ENCODE measurements at places on chromosomes 16 and 17.

DNA sequence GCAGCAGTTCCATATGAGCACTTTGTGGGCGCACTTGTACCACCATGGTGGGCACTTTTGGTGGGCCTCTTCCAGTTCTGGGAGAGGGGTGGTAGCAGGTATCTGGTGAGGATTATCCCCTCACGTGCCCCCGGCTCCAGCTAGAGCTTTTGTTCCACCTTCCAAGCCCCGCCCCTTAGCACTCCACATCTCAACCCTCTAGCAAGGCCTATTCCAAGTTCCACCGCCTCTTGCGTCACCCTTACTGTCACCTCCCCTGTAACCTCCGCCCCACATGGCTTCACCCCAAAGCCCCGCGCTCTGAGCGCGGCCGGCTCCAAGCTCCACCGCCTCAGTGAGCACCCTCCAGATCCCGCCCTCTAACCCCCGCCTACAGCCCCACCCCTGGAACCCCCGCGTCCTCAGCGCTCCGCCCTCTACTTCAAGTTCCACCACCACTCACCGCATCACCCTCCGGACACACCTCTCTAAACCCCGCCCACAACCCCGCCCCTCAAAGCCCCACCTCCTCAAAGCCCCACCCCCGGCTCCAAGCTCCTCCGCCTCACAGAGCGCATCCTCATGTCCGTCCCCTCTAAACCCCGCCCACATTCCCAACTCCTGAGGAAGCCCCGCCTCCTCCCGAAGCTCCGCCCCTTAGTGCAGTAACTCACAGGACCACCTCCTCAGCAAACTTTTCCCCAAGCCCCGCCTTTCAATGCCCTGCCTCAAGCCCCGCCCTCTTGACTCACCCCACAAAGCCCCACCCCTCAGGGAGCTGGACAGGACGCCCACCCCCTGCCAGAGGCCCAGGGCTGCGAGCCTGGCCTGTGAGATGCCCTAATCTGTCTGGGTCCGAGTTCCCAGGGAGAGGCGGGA is 11.1 kb downstream of the SCN4A start:
- peak; percentile 59 for DNase-seq

GRCh38 chr16:75764154-75764768 is 38.0 kb upstream of the CPHXL start:
- DNase-seq = no peak

DNA sequence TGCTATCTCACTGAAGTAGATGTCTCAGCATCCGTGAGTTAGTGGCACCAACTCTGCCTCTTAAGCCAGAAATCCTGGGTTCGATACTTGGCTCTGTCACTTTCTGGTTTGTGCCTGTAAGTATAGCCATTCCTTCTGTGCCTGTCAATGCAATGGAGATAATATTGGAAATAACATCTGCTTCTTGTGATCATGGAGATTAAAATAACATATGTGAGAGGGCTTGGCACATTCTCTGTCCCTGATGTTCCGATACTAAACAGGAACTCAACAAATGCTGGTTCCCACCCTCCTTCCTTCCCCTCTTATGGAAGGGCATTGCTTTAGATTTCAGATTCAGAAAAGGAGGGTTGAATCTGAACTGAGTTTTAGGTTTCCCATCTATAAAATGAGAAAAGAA is 39.8 kb downstream of the TBX4 start:
- DNase-seq = no peak

DNA sequence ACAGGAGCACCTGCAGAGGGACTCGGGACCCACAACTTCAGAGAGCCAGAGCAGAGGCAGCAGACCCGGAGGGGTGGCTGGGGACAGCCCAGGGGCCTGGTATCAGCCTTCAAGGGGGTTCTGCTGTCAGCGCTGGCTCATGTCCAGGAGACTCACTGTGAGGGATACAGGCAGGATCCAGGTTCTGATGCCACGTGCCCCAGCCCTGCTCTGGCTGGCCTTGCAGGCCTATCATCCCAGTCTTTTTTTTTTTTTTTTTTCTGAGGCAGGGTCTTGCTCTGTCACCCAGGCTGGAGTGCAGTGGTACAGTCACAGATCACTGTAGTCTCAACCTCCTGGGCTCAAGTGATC is 9.0 kb upstream of the MTSS2 start:
- no peak for DNase-seq

DNA sequence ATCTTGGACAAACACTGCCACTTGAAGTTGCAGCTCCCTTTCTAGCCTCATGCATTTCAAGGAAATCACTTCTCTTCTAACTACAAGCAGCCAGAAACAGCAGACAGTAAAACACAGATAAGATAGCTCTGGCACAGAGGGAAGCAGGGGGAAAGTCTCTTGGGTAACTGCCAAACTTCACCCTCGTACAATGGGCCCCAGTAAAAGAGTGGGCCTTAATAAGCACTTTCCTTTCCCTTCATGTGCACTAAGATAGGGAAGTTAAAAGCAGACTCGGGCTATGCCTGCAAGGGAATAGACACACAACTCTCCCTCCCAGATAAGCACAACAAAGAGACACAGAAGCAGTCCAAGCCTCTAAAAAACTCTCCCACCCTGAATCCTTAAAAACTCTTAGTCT is 4.2 kb upstream of the KRTAP4-5 start:
- no peak for DNase-seq

GRCh38 chr17:48769009-48769675 is 40.6 kb upstream of the HOXB13 start:
- DNase-seq = no peak

DNA sequence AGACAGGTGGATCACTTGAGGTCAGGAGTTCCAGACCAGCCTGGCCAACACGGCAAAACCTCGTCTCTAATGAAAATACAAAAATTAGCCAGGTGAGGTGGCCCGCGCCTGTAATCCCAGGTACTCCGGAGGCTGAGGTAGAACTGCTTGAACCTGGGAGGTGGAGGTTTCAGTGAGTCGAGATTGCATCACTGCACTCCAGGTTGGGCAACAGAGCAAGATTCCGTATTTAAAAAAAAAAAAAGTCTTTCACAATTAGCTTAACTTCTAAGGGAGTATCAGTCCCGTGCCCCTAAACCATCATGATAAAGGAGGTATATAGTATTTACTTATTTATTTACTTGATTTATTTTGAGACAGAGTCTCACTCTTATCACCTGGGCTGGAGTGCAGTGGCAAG is 3.4 kb upstream of the MEFV start:
- no peak for DNase-seq

GRCh38 chr17:6786618-6787017 is 10.6 kb downstream of the FBXO39 start:
- no peak for DNase-seq

GRCh38 chr16:76676356-76676755 is 399.2 kb downstream of the CNTNAP4 start:
- no peak for DNase-seq

GRCh38 chr16:57643910-57644309 is 15.5 kb downstream of the ADGRG1 start:
- DNase-seq = no peak

GRCh38 chr17:59897090-59897489 is 4.2 kb downstream of the RPS6KB1 start:
- DNase-seq = no peak

DNA sequence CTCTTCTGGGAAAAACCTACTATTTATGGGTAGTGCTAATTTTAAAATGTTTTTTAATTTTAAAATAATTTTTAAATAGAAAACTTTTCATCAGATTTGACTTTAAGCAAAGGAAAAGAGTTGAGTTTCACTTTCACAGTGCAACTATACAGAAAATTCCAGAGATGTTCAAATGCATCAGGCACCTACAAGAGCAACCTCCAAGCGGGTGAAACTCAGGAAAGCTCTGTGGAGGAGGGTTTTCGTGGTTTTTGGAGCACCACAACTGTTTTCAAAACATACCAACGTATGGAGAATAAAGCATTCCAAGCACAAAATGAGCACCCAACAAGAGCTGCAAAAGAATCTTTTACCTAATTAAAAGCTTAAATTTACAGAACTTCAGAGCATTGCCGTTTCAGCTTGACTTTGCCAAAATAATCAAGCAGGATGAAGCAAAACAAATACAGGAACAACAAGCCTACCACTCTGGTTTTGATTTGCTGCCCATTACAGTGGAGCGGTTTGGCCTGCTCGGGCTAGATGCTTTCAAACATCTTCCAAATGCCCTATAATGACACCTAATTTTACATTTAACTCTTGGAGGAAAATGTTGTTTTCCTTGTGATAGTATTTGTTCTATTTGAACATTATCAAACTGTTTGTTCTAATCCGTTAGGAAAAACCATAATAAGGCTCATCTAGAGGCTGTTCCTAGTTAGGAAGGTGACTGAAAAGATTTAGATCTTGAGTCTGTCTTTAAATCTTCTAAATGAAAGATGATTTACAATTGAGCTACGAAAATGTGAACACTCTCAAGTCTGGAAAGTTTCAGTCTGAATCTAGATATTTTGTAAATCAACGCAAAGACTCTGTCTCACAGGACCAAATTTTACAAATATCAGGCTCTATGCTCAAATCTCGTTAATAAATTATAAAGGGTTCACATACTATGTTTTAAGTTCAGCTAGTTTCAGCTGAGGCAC is 34.5 kb downstream of the NACA2 start:
- no peak for DNase-seq
